ELF-1 (cell line): ENCODE measurements at places on chromosomes 7 and 10.

DNA sequence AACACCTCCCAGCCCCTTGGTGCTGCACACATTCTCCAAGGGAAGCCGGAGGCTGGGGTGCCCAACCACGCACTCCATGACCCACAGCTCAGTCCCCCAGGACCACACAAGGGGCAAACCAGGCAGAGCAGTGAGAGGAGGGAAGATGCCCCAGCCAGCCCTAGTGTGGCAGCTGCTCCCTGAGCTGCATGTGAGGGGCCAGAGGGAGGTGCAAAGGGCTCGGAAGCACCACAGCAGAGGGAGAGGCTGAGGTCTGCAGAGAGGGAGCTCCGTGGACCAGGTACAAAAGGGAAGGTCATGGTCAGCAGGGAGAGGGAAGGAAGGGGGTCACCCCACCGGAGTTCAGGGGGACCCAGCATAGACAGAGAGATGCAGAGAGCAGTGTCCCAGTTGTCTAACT lies 1.5 kb upstream of the CALML5 start:
- DNase-seq = no peak

DNA sequence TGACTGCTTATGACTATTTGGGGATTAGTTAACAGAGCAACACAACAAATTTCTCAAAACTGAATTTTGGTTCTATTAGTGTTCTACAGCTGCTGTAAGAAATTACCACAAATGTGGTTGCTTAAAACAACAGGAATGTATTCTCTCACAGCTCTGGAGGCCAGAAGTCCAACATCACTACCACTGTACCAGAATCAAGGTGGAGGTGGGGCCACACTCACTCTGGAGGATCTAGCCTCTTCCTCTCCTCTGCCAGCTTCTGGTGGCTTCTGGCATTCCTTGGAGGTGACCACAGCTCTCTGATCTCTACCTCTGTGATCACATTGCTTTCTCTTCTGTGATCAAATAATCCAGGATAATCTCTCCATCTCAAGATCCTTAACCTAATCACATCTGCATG lies 194.7 kb upstream of the BMPER start:
- no peak for DNase-seq

GRCh38 chr7:5773661-5774086 lies 7.8 kb downstream of the RNF216 start:
- DNase-seq = peak; percentile 10

- no peak for DNase-seq
Observed at GRCh38 chr7:108403597-108404217, 52.5 kb downstream of the NRCAM start.

- no peak for DNase-seq
Observed at GRCh38 chr10:31694126-31694685, 234.4 kb downstream of the ARHGAP12 start.

- DNase-seq = no peak
Observed at GRCh38 chr7:46518713-46519112, 597.6 kb upstream of the IGFBP3 start.

DNA sequence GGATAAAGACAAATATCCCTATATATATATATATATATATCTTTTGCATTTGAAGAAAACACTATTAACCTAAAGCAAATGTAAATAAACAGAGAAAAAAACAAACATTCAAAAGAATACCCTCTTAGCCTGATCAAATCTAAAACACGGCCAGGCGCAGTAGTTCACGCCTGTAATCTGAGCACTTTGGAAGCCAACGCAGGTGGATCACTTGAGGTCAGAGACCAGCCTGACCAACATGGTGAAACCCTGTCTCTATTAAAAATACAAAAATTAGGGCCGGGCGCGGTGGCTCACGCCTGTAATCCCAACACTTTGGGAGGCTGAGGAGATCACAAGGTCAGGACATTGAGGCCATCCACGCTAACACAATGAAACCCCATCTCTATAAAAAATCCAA lies 9.2 kb downstream of the ANXA7 start:
- no peak for DNase-seq

GRCh38 chr7:157014635-157015555 lies 4.4 kb upstream of the MNX1 start:
- no peak for DNase-seq

- DNase-seq = no peak
Observed at GRCh38 chr10:123769647-123770046, 103.5 kb downstream of the GPR26 start.

- DNase-seq = no peak
Observed at GRCh38 chr7:75867390-75867717, 11.5 kb upstream of the RHBDD2 start.

DNA sequence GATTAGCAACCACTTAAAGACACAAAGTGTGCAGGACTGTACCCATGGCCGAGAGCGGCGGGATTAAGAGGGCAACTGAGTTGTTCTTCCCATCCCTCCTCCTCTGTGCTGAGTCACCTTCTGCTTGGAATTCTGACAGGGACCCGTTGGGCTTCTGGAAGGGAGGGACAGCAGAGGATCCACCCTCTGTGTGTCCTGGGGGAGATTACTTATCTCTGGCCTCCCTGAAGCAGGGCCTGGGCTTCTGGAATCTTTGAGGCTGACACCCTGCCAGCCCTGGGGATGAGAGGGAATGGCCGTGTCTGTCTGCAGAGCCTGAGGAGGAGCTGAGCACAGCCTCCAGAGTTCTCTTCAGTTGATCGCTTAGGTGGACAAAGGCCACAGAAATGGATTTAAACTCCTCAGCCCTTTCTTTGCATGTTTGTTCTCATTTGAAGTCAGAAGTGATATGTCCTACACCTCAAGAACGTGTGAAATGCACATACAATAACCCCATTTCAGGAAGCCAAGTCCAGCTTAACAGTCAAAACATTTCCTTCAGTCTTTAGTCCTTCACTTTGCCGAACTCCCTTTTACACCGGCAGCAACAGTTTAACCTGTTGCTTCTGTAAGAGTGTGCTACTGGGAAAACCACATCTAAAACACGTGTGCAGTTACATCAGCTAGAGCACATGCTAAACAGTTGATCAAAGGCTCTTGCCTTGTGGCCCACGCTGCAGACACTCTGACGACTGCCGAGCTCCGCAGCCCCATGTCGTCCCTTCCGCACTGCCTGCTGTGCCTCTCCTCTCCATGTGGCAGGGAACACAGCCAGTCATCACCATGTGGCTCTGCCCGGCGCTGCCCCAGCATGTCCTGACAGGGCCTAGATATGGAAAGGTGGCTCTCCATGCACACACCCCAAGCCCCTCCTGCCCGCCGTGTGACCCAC lies 55.7 kb downstream of the IKZF1 start:
- DNase-seq = peak; percentile 89

DNA sequence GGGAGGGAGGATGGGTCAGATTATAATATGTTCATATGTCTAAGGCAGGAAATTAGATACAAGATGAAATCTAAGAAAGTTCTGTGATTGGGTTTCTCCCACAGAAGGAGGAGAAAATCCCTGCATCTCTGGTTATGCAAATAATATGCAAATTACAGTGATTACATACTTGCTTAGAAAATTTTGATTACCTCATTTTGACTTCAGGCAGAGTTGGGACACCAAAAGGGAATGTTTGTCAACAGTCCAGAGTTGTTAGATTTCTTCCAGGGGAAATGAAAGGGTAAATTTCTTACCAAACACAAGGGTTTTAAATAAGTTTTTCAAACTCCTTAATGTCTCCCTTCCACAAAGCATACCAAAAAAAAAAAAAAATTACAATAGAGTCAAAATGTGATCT lies 101.4 kb upstream of the STEAP1B start:
- DNase-seq = no peak

DNA sequence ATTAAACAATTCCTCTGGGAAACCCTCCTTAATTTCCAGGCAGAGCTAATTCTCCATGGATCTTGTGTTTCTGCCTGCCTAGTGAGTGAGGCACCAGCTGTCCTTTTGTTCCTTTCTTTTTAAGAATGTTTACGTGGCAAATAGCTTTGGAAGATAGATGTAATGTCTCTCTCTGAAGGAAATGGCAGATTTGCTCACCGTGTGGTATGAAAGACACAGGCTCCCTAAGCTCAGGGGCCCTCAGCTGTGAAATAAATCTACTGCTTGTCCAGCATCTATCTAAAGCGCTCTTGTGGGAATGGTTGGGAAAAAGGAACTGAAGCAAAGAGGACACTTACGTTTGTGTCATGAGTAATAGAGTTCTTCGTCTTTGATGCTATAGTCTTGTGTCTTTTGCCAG lies 64.6 kb downstream of the FAS start:
- no peak for DNase-seq

DNA sequence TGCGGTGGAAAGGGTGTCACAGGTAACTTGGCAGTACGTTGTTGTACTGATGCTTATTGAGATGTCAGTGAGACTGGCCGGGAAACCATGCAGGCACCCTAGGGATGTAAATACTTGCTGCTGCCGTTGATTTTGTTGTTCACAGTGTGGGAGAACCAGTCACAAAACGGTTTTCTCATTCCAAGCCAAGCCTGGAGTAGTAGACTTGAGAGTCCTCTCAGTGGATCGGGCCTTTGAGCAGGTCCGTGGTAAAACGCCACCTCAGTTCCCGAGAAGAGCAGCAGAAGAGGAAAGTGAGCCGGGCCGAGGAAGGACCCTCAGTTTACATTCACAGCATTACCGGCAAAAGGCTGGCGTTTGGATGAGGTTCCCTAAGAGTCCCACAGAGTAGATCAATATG lies 1.1 kb downstream of the JAKMIP3 start:
- no peak for DNase-seq

DNA sequence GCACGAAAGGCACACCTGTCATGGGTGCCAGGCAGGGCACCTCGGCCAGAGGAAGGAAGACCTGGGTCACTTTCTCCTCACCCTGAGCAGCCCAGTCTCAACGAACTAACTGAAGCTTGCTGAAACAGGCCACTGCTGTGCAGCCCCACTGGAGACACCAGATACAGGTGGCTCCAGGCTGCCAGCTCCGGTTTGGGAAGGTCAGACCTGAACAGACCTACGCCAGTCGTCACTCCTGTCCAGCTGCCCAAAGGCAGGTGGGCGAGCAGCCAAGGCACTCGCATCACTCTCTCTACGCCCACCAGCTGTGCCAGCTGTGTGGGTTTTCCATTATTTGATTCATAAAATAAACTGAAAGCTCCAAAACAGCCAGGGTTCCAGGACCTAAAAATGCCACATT lies 256.1 kb downstream of the ZMYND11 start:
- DNase-seq = no peak

- no peak for DNase-seq
Observed at GRCh38 chr7:124171068-124171467, 138.2 kb upstream of the TMEM229A start.

DNA sequence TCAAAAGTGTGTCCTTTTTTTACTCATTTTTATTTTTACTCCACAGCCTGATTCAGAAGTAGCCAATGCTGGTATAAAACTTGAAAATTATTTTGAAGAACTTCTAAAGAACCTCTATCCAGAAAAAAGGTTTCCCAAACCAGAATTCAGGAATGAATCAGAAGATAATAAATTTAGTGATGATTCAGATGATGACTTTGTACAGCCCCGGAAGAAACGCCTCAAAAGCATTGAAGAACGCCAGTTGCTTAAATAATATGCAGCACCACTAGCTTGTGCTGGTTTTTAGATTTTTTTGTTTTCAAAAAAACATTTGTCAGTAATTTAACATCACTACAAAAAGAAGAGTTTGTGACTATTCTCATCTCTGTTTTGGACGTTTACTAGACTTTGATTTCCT lies 116.5 kb downstream of the SVOPL start:
- DNase-seq = no peak

- DNase-seq = peak; percentile 79
Observed at GRCh38 chr7:98360221-98361130, 40.4 kb downstream of the BAIAP2L1 start.

- peak; percentile 77 for DNase-seq
Observed at GRCh38 chr7:36280840-36281812, 108.5 kb upstream of the ANLN start.

- DNase-seq = no peak
Observed at GRCh38 chr10:125694883-125695282, 11.9 kb upstream of the TEX36 start.

DNA sequence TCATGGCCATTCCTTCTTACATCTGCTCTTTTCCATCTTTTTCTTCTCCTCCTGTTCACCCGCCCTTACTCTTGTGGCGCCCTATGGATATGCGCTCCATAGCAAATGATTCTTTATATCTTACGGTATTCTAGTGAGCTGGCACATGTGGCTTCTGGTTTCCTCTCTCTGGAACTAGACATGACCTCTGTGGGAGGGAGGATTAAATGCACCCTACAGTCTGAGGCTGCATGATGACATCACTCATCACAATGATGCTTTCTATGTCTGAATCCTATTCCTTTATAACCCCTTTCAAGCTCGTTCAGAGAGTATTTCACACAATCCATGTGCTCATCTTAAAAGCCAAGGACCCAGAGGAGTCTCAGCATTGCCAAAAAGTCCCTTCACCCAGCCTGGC lies 153.3 kb downstream of the EGFR start:
- DNase-seq = no peak

DNA sequence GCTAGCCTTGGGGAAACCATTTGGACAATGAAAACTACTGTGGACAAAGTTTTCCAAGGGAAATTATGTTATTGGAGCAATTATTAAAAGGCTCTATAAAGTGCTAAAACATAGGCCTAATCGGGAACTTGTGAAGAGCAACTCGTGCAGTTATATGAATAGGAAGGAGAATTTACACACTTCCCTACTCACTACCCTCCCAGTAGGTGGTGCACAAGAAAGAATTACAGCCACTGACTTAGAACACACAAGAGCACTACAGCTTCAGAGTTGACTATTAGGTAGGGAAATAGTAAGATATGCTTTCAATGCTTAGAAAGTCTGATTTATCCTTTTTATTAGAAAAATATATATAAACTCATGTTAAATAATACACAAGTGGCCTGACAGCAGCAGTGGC lies 47.2 kb downstream of the GSAP start:
- no peak for DNase-seq

DNA sequence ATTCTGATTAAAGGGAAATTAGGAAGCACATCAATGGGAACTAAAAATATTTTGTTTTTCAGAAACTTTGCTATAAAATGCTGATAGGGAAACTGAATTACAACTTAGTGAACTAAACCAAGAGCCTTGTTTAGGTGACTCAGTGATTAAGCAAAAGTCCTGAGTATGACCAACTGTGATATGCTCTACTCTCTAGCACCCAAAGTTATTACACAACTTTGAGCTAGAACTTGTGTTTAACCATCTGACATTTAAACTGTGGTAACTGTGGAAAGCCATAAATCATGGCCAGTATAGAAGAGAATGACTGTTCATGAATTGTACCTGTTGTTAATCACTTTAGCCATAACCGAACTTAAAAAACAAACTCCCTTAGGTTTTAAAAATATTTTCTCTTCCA lies 127.4 kb downstream of the ZNF365 start:
- no peak for DNase-seq

GRCh38 chr7:128209229-128210035 lies 31.6 kb upstream of the LEP start:
- peak; percentile 87 for DNase-seq

- no peak for DNase-seq
Observed at GRCh38 chr7:155930061-155930460, 117.8 kb upstream of the SHH start.

DNA sequence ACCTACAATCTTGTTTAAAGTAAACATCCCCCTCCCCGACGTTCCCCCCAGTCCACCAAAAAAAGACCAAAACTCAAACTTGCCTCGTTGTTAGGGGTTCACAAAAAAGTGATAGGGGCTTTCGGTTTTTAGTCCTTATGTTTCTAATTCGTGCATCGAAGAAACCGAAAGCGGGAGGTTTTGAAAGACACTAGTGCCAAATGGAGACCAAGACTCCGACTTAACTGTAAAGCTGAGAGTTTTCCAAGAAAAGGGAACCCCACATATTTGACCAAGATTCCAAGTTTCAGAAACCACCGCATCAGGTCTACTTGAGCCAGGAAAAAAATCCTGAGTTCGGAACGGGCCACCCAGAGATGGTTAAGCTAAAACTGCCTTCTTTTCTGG lies 534 bp downstream of the PSMA2 start:
- DNase-seq = no peak
